ENCODE measurements at places on chromosomes 11 and 22.

DNA sequence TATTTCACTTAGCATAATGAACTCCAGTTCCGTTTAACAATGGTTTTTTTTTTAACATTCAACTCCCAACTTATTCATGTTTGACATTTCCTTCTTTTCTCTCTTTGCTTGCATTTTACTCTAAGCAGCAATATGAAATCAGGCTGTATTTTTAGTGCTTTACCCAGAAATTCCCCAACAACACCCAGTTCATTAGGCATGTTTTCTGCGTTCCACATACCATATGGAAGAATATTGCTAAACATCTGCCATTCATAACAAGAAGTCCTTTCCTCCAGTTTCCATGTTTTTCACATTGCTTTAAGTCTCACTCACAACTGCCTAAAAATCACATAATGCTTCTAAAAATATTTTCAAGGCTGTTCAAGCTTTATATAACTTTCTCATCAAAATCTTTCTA is 45.8 kb downstream of the PLAAT5 start:
- no peak for DNase-seq

DNA sequence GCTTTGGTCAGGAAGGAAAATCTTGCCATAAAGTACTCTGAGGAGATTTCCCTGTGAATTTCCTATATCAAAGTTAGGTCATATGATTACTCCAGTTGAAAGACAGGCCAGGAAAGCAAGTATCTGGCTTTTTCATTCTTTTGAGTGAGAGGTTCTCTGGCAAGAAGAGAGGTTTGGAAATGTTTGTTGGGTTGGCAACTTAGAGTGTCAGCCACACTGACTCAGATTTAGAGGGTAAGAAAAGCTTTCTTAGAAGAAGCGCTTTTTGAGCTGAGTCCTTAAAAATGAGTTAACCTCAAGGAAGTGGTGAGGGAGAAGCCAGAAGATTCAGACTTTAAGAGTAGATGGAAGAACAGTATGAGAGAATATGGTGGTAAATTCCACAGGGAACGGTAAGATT is 86.1 kb upstream of the BDNF start:
- DNase-seq: no peak

DNA sequence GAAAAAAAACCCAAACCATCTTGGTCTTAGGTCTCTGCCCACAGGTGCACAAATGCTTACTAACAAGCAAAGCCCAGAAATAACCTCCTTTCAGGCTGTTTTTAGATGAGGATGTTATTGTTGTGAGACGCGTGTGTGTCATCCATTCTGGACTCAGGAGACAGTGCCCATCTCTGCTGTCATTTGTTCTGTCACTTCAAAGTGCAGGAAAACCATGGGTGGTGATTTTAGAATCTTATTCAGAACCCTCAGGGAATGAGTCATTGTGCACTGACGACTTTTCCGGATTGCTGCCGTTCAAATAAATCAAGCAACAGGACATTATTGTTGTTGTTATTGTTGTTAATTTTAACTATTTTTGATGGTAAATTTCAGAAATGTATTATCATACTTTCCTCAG is 110.3 kb downstream of the LRRC32 start:
- DNase-seq: no peak

DNA sequence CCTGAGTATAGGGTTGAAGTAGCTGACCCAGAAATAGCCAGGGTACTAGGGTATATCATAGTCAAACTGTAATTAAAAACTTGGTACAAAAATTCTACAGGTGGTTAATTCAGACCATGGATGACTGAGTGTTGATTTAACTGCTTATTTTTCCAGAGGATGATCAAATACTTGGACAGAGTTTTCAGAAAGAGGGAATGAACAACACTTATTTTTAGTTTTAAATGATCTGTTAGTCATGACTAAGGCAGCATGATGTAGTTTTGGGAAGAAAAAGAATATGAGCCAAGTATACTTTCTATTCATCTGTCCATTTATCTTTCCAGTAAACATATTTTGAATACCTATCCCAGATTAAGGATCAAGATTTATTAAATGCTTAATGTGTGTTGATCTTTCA is 19.8 kb upstream of the CCDC89 start:
- no peak for DNase-seq

GRCh38 chr11:113363996-113364641 is 23.5 kb upstream of the ANKK1 start:
- no peak for DNase-seq

- no peak for DNase-seq
Observed at GRCh38 chr11:113979431-113979830, 4.5 kb downstream of the HTR3A start.

DNA sequence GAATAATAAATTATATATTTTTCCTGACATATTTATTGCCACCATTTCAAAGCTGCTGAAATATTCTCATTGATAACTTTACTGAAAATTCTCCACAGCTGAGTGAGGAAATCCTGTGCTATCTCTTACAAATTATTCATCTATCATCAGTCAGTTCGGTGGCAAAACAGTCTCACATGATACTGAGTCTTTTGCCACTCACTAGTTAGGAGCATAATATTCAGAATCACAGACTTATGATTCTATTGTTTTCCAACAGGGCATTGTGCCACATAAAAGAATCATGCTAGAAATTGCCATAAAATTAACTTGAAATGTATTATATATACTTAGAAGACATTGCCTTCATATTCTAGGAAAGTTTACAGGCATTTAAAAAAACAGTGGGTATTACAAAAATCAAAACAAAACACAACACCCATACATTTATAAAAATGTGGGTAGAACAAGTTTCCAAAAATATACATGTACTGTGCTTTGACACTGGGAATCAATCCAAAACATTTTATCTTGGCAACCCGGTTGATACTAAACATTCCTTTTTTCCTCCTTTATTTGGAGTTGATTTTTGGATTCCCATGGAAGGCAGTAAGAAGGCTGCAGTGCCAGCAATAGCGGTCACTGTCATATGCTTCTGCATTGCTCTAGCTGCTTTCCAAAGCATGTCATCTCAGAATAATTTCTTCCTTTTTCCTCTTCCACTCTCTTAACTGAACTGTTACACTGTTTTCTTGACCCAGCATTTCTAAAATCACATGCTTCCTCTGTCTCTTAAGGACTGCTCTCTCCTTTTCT is 42.5 kb downstream of the ATG16L2 start:
- DNase-seq: no peak

- DNase-seq: no peak
Observed at GRCh38 chr11:68979931-68980775, 633 bp downstream of the MRGPRD start.

GRCh38 chr11:130454491-130455252 is 6.2 kb downstream of the ADAMTS15 start:
- no peak for DNase-seq

GRCh38 chr22:22820076-22820475 is 67.5 kb upstream of the IGLL5 start:
- no peak for DNase-seq

DNA sequence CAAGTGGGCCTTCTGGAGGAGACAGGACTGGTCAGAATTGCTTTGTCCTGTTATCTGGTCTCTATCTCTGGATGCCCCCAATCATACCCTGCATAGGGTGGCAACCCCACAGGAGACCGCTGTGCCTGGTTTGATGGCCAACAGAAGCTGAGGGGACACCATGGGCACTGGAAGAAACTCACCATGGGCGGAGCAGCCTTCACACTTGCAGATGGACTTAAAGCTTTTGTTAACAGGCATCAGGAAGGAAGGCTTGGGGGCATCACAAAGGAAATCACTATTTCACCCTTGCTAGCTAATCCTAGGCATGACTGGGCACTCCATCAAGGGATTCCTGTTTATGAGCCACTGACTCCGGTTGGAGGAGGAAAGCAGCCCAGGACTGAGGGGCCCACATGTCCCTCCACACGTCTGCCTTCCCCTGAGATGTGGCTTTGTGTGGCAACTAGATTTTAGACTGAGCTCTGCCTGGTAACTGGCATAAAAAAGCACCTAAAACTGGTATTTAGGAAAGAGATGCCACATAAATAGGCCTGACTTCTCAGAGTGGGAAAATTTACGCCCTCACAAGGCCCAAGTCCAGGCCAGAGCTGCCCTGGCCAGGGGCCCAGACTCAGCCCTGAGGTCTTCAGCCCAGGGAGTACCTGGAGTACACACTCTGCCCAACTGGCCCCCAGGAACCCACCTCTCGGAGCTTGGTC is 57.0 kb upstream of the LYVE1 start:
- no peak for DNase-seq

DNA sequence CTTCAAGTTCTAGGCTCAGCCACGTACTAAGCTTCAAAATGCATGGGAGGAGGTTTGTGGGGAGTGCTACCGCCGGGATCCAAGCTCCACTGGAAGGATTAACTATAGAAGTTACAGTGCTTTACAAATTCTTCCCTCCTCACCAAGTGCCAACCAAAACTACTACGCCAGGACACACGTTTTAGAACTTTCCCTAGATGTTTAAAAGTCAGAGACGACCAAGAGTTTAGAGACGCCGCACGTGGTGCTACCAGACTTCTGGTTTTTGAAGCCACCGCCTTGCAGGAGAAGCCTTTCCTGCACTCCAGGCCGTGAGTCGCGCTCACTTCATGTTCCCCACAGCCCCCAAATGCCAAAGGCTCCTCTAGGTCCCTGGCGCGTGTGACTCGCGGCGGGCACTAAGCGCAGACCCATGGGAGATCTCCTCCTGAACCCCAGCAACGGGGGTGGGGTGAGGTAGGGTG is 734 bp downstream of the SNU13 start:
- no peak for DNase-seq

DNA sequence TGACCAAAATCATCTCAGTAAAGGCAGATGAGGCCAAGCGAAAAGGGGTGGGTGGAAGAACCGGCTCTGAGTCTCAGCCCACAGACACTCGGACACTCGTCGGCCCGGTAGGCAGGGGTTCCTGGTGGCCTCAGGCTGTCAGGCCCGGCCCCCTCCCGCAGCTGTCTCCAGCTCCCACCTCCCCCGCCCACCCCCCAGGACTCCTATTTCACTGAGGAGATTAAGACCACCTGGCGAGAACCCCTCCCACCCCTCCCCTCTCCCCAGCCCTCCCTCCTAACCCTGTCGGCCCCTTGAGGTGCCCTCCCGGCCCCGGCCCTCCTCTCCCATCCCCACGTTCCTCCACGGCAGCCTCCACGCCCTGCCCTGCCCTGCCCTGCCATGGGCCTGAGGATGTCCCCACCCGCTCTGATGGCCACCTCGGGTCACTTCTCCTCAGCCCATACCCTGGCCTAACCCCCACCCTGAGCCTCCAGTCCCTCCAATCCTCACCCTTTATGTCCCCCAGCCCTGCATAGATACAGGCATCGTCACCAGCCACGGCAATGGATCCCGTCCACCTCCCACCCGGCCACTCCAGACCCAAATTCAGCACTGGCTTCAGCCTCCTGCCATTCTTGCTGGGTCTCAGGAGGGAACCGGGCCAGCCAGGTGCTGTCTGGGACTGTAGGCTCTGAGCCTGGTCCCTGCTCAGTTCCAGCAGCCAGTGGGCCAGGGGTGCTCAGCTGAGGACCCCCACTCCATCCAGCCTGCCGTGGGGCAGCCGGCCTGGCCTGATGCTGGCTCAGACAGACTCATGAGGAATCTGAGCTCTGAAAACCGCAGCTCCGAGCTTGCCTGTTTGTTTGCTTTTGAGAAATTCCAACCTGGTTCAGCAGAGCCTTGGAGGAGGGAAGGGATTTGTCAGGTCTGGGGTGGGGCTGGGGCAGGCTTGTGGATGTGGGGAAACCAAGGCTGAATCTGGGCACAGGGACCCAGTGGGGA is 9.8 kb upstream of the TBX1 start:
- DNase-seq: no peak

DNA sequence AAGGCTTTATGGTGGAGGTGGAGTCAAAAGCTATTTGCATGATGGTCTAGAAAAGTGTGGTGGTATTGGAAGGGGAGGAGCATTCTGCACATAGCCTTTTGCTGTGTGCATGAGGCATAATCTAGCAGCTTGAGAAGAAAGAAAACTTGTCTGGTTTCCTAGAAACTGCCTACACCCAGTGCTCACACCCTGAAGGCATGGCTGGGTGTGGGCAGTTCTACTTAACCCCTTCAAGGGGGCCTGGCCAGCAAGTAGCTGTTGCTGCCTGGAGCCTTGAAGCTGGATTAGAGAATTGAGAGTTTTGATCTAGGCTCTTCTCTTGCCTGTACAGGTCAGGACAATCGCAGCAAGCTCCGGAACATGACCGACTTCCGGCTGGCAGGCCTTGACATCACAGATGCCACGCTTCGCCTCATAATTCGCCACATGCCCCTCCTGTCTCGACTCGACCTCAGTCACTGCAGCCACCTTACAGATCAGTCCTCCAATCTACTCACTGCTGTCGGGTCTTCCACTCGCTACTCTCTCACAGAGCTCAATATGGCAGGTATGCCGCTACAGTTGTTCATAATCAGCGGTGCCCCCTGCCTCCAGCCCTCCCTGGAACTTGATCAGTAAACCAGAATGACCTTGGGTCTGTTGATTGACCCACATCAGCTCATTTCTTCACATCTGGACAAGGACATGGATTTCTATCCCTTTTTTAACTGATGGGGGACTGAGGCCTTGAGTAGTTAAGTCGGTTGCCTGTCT is 12.2 kb upstream of the GRK2 start:
- no peak for DNase-seq

DNA sequence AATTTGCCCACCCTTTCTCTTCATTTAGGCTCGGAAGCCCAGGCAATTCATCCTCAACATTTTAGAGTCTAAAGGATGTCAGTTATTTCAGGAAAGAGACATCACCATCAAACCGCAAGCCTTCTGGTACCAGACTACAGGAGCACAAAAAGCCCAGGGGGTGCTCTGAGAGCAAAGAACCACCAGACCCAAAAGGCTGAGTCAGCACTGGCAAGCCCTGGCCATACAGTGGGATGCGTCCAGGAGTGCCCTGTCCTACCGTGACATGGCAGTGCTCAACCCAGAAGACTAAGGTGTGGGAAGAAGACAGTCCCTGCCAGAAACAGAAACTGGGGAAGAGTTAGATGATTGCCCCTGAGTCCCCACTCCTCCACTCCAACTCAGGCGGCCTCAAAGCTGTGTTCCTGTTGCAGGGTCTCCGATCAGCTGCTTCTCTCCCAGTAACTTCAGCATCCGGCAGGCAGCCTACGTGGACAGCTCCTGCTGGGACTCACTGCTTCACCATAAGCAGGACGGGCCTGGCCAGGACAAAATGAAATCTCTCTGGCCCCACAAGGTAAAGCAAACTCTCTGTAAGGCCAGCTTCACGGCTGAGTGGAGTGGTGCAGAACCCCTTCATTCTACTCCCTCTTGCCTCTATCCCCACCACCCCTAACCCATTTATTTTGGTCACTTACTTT is 1.5 kb downstream of the PANX3 start:
- no peak for DNase-seq

- no peak for DNase-seq
Observed at GRCh38 chr11:128916681-128917080, 25.5 kb downstream of the KCNJ5 start.
